ENCODE measurements at places on chromosomes 7 and 10. TPM values are rescaled to one million over a fixed set of nuclear protein-coding genes. Genes with fewer than 3 reads are reported as not detected.

- DNase-seq, result no peak
These were observed 7.7 kb upstream of the ADGRA1 start for GRCh38 chr10:133079836-133080682.

- no peak for DNase-seq
These were observed 96.4 kb upstream of the ZMIZ1 start for GRCh38 chr10:78972160-78972946.

DNA sequence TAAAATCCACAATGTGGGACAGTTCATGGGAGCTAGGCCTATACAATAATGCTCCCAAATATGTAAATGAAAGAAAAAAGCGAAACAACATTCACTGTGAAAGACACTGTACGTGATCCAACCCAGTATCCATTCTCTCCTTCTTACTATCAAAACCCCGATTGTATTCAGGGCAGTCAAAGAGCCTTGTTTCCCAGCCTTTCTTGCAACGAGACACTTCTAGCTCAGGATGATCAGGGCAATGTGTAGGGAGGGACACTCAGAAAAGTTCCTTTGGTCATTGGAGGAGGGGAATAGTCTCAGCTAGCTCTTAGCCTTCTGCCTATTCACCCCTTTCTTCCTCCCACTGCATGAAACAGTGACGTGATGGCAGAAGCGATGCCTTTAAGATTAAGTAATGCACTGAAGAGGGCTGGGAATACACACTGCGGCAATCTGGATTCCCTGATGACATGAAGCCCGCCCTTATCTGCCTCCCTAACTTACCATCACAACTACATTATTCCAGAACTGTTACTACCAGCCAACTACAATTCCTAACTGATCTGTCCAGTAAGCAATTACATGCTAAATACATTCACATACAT is 27.3 kb downstream of the UBE2H start:
- no peak for DNase-seq

VSTM2A gene
- not detected for polyA plus RNA-seq

DNA sequence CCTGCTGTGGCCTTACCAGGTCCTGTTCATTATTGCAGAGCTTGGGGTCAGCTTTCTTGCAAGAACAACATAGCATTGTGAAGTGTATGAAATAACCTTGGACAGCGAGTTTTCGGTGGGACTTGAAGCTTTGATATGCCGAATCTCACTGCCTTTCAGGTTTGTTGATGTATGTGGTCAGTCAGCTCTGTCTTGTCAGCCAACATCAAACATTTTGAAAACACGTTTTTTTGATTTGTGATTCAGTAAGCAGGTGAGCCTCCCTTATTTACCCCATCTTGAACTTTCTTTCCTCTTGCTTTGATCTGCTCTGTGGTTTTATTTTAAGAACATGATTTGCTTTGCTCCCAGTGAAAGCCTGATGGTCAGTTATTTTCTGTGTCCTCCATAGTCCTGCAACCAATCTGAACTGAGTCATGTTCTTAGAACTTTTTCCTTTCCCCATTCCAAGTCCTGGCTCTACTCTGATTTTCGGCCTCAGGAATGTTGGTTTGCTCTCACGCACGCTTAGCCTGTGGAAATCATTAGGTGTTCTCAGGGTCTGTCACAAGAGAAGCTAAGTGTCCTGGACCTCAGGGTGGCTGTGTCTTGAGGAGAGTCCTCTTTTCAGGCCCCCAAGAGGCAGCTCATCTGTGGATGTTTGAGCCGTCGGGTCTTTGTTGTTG is 8.7 kb downstream of the WBP1L start:
- DNase-seq, result no peak

DNA sequence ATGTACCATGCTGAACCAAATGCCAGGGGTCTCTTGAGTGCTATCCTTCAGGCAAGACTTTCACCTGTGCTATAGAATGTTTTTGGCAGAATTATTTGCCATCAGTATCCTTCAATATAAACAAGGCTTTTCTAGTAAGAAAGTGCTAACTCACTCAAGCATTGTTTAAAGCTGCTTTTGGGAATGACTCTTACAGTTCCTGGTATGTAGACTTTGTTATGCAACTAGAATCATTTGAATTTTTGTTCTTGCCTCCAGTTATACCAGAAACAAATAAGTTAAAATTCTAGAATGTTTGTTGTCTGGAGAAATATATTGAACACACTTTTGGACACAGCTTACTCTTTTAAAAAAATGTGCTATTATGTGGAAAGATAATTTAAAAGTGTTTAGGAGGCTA is 39.5 kb upstream of the RTKN2 start:
- DNase-seq, result no peak
